ENCODE measurements at places on chromosomes 4 and X. TPM values are rescaled to one million over a fixed set of nuclear protein-coding genes. Genes with fewer than 3 reads are reported as not detected.
A peak's percentile ranks its signal among the peaks of the same experiment; 100 is the strongest.

The CITED1 gene
- 0.14 TPM for polyA plus RNA-seq

DNA sequence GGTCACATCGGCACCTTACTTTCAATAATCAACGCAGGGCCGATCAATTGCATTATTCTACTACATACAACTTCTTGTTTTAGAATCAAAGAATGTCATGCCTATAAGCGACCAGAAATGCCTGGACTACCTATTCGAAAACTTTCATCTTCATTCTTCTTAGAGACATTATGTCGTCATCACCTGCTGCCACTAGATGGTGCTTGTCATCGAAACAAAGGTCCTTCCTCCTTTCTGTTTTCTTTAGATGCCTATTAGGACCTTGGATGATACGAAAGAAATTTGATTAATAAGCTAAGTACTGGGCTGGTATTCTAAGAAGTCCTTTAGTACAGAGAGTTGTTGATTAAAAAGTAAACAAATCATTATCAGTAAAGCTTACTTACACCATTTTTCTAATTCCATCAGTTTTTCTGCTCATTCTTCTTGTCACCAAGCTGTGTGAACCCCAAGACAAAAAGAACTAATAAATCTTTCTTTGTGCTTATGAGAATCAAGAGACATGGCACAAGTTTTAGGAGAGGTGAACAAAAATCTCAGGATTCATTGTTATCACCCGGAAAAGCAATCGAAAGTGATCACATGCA, 154.5 kb upstream of the SLC4A4 start:
- DNase-seq = peak; percentile 55
- H3K36me3 ChIP-seq = no peaks in the 10 kb centered on the region
- H3K4me1 ChIP-seq = peaks cover 11% of the 10 kb centered on the region
- H3K4me3 ChIP-seq = no peak overlapping the region
- no peak overlapping the region for H3K27ac ChIP-seq
- H3K27me3 ChIP-seq = peaks cover 45% of the 10 kb centered on the region

The MAGEC1 gene
- not detected for polyA plus RNA-seq

DNA sequence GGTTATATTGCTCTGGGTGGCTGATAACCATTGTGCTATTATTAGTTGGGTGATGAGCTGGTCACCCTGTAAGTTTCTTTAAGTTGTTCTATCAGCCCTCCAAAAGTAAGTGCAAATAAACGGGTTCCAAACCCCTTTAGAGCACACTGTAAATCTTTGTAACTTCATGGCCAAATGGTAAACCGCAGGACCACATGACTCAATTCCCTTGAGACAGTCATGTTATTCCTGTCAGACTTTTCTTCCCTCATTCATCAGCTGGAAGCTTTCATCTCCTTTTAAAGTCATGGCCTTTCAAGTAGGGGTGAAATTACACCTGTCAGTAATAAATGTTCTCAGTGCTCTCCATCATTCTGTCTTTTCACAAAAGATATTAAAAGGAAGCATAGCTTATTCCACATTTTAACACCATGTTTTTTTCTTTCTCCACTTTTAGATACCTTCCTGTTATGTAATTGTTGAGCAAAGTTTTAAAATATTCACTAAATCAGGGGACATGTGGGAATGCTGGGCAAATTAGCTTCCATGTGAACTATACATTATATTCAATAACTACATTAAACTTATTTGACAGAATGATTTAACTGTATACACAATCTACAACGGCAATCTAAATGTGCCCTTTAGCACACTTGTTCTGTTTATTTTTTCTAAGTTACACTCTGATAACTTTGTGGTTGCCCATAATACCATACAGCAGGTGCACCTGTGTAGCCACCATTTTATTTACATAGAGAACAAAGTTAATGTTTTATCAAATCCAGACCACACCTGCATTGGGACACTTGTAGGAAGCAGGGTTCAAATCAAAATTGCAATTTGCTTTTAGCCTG, 275.5 kb downstream of the CFAP299 start:
- H3K27ac ChIP-seq = no peak overlapping the region
- no peak overlapping the region for H3K4me3 ChIP-seq
- H3K4me1 ChIP-seq = no peaks in the 10 kb centered on the region
- no peaks in the 10 kb centered on the region for H3K27me3 ChIP-seq
- DNase-seq = no peak
- no peaks in the 10 kb centered on the region for H3K36me3 ChIP-seq

The FAM47C gene
- not detected for polyA plus RNA-seq

The CFI gene
- not detected for polyA plus RNA-seq

GRCh38 chr4:57194068-57194611, 84.0 kb upstream of the IGFBP7 start:
- no peak overlapping the region for H3K27ac ChIP-seq
- H3K27me3 ChIP-seq = peaks cover 22% of the 10 kb centered on the region
- no peak for DNase-seq
- H3K4me1 ChIP-seq = no peaks in the 10 kb centered on the region

GRCh38 chrX:44483965-44484606, 58.6 kb downstream of the FUNDC1 start:
- no peaks in the 10 kb centered on the region for H3K4me1 ChIP-seq
- no peak for DNase-seq
- H3K36me3 ChIP-seq = no peaks in the 10 kb centered on the region
- no peak overlapping the region for H3K27ac ChIP-seq

The LIN54 gene
- polyA plus RNA-seq = 2.9 TPM

DNA sequence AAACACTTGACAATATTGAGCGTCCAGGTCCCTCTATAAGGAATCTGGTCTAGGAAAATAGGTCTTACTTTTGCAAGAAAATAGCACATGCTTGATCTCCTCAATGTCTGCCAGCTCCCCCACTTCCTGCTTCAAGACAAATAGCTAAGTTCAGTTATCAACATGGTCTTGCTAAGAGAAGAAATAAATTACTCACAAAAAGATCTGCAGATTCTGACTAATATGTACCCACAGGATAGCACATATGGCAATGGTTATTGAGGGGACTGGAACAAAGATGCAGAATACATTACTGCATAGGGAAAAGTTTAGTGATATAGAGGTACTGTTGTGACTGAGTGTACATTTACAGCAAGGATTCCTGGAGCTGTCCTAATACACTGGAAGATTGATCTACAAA, 457.5 kb upstream of the GRID2 start:
- no peak for DNase-seq
- H3K27ac ChIP-seq = no peak overlapping the region
- H3K27me3 ChIP-seq = no peaks in the 10 kb centered on the region
- H3K36me3 ChIP-seq = no peaks in the 10 kb centered on the region

- H3K4me1 ChIP-seq = no peaks in the 10 kb centered on the region
- no peaks in the 10 kb centered on the region for H3K27me3 ChIP-seq
- H3K4me3 ChIP-seq = no peak overlapping the region
- DNase-seq = no peak
- no peaks in the 10 kb centered on the region for H3K36me3 ChIP-seq
These were observed 66.4 kb upstream of the TLL1 start for GRCh38 chr4:165806613-165807012.

The HS3ST1 gene
- polyA plus RNA-seq = not detected

The MAGEA9B gene
- not detected for polyA plus RNA-seq

The RS1 gene
- polyA plus RNA-seq = 0.08 TPM

The TEC gene
- polyA plus RNA-seq = 0.73 TPM

The SLC10A6 gene
- not detected for polyA plus RNA-seq

DNA sequence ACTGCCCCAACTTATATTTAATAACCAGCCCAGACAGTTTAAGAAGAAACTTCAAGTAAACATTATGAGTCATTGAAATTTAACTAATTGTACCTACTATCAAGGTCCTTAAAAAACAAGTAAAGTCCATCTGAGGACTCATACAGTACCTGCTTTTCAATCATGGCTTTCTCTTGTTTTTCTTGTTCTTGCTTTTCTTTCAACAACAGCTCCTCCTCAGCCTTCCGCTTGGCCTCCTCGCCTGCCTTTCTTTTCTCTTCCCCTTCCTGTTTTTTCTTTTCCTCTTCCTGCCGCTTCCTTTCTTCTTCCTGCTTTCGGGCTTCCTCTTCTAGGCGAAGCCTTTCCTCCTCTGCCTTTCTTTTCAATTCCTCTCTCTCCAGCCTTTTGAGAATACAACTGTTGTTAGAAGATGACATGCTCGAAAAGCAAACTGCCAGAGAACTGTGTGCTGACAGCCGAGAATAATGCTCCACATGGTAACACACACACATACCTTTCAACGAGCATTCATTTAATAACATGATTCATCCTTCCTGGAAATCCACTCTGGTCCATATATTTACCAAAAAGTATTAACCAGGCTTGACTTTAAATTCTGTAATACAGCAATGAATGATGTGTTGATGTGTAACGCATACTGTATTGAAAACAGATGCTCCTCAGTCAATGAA, 25.2 kb upstream of the BCLAF3 start:
- no peaks in the 10 kb centered on the region for H3K27me3 ChIP-seq
- no peak overlapping the region for H3K4me3 ChIP-seq
- no peak for DNase-seq
- H3K27ac ChIP-seq = no peak overlapping the region
- H3K36me3 ChIP-seq = no peaks in the 10 kb centered on the region

The MAGEA12 gene
- polyA plus RNA-seq = not detected

- H3K36me3 ChIP-seq = no peaks in the 10 kb centered on the region
- peak; percentile 32 for DNase-seq
- H3K27me3 ChIP-seq = no peaks in the 10 kb centered on the region
- no peak overlapping the region for H3K27ac ChIP-seq
- H3K4me1 ChIP-seq = peaks cover 3% of the 10 kb centered on the region
These were observed 30.3 kb upstream of the GLRB start for GRCh38 chr4:157045507-157046127.

GRCh38 chrX:9403374-9403773, 61.5 kb upstream of the TBL1X start:
- no peak overlapping the region for H3K27ac ChIP-seq
- no peak for DNase-seq
- no peaks in the 10 kb centered on the region for H3K4me1 ChIP-seq
- H3K27me3 ChIP-seq = no peaks in the 10 kb centered on the region
- no peaks in the 10 kb centered on the region for H3K36me3 ChIP-seq

The CYBB gene
- 851 TPM for polyA plus RNA-seq

DNA sequence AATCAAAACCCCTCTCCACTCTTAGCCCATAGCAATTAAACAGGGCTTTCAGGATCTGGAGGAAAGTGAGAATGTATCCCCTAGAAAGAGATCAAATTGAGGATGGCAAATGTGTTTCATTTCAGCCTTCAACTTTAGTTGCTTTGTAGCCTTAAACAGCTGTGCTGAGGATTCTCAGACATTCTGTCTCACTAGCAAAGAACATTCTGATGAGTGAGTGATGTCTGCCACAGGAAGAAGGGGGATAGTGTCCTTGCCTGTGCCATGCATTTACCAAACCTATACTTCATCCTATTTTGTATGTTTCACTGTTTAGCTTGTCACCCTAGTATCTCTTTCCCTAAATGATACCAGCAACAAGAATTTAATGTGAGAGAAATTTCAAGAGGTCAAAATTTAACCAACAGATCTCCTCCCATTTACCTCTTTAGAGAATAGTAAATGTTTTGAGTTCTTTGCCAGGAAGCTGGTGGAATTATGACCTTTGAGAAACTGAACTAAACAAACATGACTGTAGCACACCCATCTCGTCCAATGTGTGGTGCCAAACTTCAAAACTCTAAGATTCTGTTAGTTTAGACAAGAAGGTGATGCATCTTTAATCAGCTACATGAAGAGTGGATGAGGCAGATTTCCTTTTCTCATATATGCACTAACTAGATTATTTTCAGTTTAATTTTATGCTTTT, 165.6 kb downstream of the PALLD start:
- H3K4me1 ChIP-seq = no peaks in the 10 kb centered on the region
- no peak overlapping the region for H3K4me3 ChIP-seq
- H3K27ac ChIP-seq = no peak overlapping the region
- DNase-seq = no peak
- H3K36me3 ChIP-seq = no peaks in the 10 kb centered on the region

The MMRN1 gene
- polyA plus RNA-seq = not detected

- no peak overlapping the region for H3K27ac ChIP-seq
- H3K4me3 ChIP-seq = no peak overlapping the region
- no peaks in the 10 kb centered on the region for H3K36me3 ChIP-seq
These were observed 566.5 kb upstream of the FRG1 start for GRCh38 chr4:189374176-189374575.

DNA sequence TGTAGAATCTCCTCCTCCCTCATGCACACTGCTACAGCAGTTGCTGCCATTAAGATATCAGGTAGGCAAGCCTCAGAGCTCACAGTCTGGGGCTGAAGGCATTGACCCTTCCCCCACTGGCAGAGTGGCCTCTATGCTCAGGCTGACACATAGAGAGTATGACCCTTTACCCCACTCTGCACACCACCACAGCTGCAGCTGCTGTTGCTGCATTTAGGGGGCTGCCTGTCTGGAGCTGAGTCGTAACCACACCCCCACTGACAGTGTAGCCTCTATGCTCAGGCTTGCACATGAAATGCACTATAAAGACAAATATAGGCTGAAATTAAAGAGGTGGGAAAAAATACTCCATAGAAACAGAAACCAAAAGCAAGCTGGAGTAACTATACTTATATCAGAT, 289.3 kb upstream of the PABPC4L start:
- no peak overlapping the region for H3K4me3 ChIP-seq
- no peak for DNase-seq
- H3K27ac ChIP-seq = no peak overlapping the region
- no peaks in the 10 kb centered on the region for H3K27me3 ChIP-seq

DNA sequence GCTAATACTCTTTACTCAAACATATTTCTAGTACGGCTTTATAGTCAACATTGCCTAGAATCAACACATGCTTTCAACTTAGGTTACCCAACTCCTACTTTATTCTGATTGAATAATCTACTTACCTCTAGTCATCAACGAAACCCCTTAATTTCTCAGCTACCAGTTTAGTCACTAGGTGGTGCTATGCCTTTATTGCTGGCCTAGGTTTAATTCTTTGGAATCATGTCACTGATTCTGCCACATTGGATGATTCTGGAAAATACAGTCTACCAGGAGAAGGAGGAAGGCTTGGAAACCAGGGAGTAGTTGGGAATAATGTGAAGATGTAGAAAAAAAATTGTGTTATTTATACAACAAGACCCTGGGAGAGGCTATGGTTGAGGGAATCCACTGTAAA, 167.7 kb downstream of the DCAF12L2 start:
- no peak overlapping the region for H3K27ac ChIP-seq
- no peaks in the 10 kb centered on the region for H3K27me3 ChIP-seq
- no peaks in the 10 kb centered on the region for H3K36me3 ChIP-seq
- no peak overlapping the region for H3K4me3 ChIP-seq
- DNase-seq = no peak

DNA sequence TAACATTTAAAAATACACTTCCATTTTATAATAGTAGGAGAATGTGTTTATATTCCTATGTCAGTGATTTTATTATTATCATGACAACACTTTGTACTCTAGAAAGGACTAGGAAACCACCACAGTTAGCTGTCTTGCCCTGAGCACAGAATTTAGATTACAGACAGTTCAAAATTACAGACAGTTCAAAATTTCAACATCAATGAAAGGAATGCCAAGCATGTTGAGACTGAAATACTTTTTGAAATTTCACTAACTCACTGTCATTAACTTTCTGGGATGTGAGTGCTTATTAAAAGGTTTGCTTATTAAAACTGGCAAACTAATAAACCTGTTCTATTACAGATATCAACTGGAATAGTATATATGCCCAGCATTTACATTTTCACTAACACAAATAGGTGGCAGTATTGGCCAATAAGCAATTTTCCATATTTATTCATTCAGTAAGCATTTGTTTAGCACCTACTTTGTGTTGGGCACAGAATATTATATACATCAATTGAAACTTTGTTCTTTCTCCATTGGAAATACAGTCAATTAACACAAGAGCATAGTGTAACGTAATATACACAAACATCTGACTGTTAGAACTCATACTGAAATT, 179.4 kb downstream of the FBXW7 start:
- H3K27ac ChIP-seq = peak overlapping the region; percentile 44
- no peaks in the 10 kb centered on the region for H3K36me3 ChIP-seq
- H3K27me3 ChIP-seq = no peaks in the 10 kb centered on the region
- no peak for DNase-seq
- peaks cover 10% of the 10 kb centered on the region for H3K4me1 ChIP-seq

- no peak overlapping the region for H3K27ac ChIP-seq
- no peaks in the 10 kb centered on the region for H3K27me3 ChIP-seq
These were observed 53.7 kb downstream of the GPM6A start for GRCh38 chr4:175758050-175759024.
